ENCODE measurements at places on chromosomes 3 and 15. TPM values are rescaled to one million over a fixed set of nuclear protein-coding genes. Genes with fewer than 3 reads are reported as not detected.
A peak's percentile ranks its signal among the peaks of the same experiment; 100 is the strongest.

DNA sequence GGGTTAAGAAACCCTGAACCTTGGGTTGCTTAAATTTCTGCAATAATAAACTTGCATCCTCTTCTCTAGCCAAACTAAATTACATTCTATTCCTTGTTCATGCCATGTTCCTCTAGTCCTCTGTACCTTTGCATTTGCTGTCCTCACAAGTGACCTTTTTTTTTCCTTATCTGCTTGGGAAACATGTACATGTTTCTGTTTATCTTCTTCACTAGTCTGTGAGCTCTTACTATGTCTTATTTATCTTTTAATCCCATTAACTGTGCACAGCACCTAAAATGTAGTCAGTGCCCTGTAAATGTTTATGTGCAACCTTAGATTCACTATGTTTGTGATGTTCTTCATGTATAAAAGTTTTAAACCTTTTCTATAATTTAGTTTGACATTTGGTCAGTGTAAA is 61.9 kb downstream of the REC114 start:
- no peak overlapping the region for H3K4me3 ChIP-seq
- H3K27me3 ChIP-seq = peaks cover 23% of the 10 kb centered on the region
- no peak overlapping the region for H3K27ac ChIP-seq
- no peaks in the 10 kb centered on the region for H3K36me3 ChIP-seq

- H3K27ac ChIP-seq = no peak overlapping the region
- H3K36me3 ChIP-seq = peaks cover 1% of the 10 kb centered on the region
- H3K4me3 ChIP-seq = no peak overlapping the region
- H3K4me1 ChIP-seq = peaks cover 21% of the 10 kb centered on the region
- H3K27me3 ChIP-seq = no peaks in the 10 kb centered on the region
Observed at GRCh38 chr3:67535006-67535405, 119.4 kb downstream of the SUCLG2 start.

The PCLAF gene
- 8.3 TPM for total RNA-seq

The CLDN18 gene
- total RNA-seq = not detected

DNA sequence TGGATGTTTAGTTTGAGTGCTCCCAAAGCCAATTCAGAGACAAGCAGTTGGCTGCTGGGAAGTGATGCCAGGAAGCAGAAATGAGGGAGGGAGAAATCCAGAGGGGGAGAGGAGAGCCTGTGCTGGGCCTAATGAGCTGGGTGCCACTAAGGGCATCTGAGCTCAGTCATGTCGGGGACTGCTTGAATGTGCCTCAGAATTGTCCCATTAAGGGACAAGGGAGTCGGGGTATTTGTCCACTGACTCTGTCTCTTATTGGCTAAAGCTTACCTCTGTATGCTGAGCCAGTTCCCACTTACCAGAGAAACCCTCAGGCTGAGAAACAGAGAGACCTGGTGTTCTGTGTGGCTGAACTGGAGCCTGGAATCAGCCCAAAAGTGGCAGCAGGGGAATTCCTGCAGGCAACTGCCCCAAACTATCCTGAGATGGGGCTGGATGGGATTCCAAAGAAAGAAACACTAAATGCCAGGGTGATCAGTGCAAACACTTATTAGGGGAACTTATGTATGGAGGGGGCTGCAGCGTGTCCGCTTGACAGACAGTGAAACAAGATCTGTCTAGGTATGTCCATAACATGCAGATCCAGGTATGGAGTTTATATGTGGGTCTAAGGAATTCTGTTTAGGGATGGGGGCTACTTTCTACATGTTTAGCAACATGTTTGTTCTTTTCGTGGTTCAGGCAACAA is 48.6 kb downstream of the NR1D2 start:
- no peak overlapping the region for H3K4me3 ChIP-seq
- H3K36me3 ChIP-seq = no peaks in the 10 kb centered on the region
- DNase-seq = no peak
- H3K4me1 ChIP-seq = peaks cover 50% of the 10 kb centered on the region
- H3K27ac ChIP-seq = peak overlapping the region; percentile 70
- no peaks in the 10 kb centered on the region for H3K27me3 ChIP-seq

GRCh38 chr3:13420831-13421765 is 976 bp upstream of the NUP210 start:
- no peaks in the 10 kb centered on the region for H3K36me3 ChIP-seq
- peaks cover 6% of the 10 kb centered on the region for H3K27me3 ChIP-seq

DNA sequence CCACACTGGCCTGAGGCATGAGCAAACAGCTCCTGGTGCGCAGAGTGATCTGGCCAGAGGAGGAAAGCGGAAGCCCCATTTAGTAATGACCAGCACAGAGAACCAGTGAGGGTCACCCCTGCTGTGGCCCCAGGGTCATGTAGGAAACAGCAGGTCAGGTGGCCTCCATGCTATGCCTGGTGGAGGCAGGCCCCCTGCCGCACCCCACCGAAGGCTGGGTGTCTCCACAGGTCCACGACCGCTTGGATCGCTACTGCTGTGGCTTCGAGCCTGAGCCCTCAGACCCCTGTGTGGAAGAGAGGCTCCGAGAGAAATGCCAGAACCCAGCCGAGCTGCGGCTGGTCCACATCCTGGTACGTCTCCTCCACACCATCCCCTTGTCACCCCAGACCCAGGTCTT is 52.6 kb downstream of the POMGNT2 start:
- no peak overlapping the region for H3K27ac ChIP-seq
- H3K4me3 ChIP-seq = no peak overlapping the region
- no peaks in the 10 kb centered on the region for H3K4me1 ChIP-seq
- H3K27me3 ChIP-seq = peaks cover 10% of the 10 kb centered on the region
- DNase-seq = no peak
- H3K36me3 ChIP-seq = peaks cover 7% of the 10 kb centered on the region

GRCh38 chr15:31869686-31870307 is 160.5 kb upstream of the CHRNA7 start:
- no peaks in the 10 kb centered on the region for H3K36me3 ChIP-seq
- H3K4me1 ChIP-seq = peaks cover 11% of the 10 kb centered on the region
- DNase-seq = no peak
- H3K27me3 ChIP-seq = peaks cover 17% of the 10 kb centered on the region
- peak overlapping the region; percentile 73 for H3K4me3 ChIP-seq

The NMB gene
- total RNA-seq = 7.8 TPM

GRCh38 chr3:121759541-121760202 is 10.1 kb upstream of the GOLGB1 start:
- H3K4me3 ChIP-seq = no peak overlapping the region
- DNase-seq = no peak

GRCh38 chr15:44029003-44029402 is 166.1 kb downstream of the FRMD5 start:
- no peak overlapping the region for H3K27ac ChIP-seq
- no peaks in the 10 kb centered on the region for H3K36me3 ChIP-seq
- DNase-seq = no peak
- no peaks in the 10 kb centered on the region for H3K27me3 ChIP-seq
- H3K4me3 ChIP-seq = no peak overlapping the region
- peaks cover 31% of the 10 kb centered on the region for H3K4me1 ChIP-seq

GRCh38 chr3:15667484-15667883 is 65.9 kb downstream of the BTD start:
- DNase-seq = no peak
- H3K4me3 ChIP-seq = no peak overlapping the region
- no peaks in the 10 kb centered on the region for H3K27me3 ChIP-seq
- H3K4me1 ChIP-seq = peaks cover 16% of the 10 kb centered on the region

DNA sequence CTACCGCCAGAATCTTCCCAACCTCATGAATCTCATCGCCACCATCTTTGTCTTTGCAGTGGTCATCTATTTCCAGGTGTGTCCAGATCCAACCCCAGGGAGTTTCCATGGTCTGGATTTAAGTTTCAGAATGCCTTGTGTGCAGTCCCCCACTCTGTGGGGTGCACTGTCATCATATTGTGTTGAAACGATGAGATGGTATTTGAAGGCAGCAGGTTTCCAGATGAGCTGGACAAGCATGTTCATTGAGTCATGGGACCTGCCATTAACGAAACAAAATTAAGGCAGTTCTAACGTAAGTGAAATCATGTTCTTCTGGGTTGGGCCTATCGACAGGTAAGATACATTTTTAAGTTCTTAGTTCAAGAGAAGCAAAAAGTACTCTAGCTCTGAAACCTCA is 12.7 kb downstream of the SEC61A1 start:
- H3K4me1 ChIP-seq = peaks cover 32% of the 10 kb centered on the region
- H3K27me3 ChIP-seq = no peaks in the 10 kb centered on the region
- DNase-seq = no peak
- H3K36me3 ChIP-seq = peaks cover 79% of the 10 kb centered on the region

The SERPINI2 gene
- not detected for total RNA-seq

- peaks cover 11% of the 10 kb centered on the region for H3K27me3 ChIP-seq
- H3K36me3 ChIP-seq = no peaks in the 10 kb centered on the region
- H3K4me1 ChIP-seq = no peaks in the 10 kb centered on the region
Observed at GRCh38 chr3:132225664-132226063, 91.5 kb upstream of the ACP3 start.

DNA sequence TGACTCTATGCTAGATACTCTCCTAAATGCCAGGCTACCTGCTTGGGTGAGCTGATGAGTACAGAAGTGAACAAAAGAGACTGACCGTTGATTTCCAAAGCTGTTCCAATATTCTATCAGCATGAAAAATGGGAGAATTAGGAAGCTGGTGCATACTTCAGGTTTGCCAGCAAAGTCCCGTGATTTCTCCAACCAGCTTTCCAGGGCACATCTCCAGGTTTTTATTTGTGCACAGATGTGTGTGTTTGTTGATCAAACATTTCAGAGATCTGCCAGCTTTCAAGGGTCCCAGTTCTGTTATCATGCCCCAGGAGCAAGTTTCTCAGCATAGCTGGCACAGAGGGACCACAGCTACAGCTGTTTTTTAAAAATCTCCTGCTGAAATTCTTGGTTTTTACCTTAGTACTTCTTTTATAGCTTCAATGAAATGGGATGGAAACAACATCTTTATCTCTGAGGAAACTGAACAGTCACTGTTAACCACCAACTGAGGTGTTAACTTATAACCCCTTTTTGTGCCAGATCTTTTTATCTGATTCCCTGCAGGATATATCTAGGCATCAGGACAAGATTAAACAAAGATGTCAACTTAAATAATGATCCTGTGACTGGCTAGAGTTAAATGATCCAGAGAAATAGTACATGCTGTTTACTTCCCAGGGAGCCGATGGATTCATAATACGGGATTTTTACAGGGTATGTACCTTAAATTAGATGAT is 380.8 kb downstream of the GRM7 start:
- H3K27me3 ChIP-seq = peaks cover 5% of the 10 kb centered on the region
- no peaks in the 10 kb centered on the region for H3K36me3 ChIP-seq
- no peak overlapping the region for H3K27ac ChIP-seq

DNA sequence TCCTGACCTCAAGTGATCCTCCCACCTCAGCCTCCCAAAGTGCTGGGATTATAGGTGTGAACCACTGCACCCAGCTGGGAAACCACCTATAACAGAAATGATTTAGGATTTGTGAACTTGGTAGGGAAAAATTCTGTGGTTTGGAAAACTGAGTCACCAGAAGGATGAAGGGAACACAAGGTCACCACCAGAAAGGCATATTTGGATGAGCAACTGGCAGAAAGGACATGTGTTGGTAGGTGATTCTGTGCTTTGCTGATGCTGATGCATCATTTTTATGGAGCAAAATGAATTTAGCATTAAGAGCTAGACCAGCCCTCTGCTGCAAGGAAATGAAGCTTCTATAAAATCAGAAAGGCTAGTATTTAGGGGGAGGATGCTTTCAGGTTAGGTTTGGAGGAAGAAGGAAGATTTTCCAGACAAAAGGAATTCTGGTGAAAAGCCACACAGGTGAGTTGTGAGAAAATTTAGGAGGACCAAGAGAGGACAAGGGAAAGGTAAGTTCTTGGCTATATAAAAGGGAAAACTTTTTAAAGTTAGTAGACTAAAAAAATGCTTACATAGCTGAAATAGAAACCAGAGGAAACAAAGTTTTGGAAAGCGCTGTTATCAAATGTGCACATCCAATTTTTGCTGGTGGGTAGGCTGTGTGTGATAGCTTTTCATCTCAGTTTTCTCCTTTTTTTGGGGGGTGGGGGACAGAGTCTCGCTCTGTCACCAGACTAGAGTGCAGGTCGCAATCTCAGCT is 3.6 kb downstream of the PXK start:
- peaks cover 44% of the 10 kb centered on the region for H3K4me1 ChIP-seq
- peak overlapping the region; percentile 84 for H3K27ac ChIP-seq
- H3K27me3 ChIP-seq = no peaks in the 10 kb centered on the region
- H3K36me3 ChIP-seq = peaks cover 4% of the 10 kb centered on the region
- DNase-seq = no peak
- no peak overlapping the region for H3K4me3 ChIP-seq

DNA sequence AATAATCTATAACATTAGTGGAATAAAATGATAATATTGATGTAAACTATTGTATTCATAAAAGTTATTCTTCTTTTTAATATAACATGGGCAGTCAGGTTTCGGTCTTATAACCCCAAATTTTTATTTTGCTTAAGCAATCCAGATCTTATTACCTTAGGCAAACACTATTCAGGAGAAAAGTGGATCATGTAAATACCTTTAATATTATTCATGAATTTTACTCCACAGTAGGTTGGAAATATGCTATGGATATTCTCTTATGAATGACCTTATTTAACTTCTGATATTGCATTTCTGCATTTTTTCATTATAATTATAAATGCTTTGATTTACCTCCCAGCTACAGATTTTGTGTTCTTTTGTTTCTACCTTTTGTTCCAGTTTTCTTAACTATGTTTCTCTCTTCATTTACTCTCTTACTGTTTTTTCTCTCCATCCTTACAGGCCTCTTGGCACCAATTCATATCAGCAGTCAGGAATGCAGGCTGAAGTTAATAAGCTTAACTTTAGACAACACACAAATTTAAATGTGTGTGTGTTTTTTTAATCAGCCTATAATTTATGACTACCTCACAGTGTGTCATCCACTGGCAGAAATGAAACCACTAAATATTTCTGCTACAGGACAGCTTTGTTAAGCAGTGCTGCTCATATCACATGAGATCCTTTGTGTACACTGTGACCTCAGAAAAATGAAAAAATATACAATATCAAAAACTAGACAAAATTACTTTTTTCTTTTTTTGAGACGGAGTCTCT is 111.0 kb downstream of the NSUN3 start:
- H3K4me1 ChIP-seq = peaks cover 8% of the 10 kb centered on the region
- H3K4me3 ChIP-seq = no peak overlapping the region
- H3K36me3 ChIP-seq = no peaks in the 10 kb centered on the region
- H3K27ac ChIP-seq = no peak overlapping the region

The CAV3 gene
- not detected for total RNA-seq

DNA sequence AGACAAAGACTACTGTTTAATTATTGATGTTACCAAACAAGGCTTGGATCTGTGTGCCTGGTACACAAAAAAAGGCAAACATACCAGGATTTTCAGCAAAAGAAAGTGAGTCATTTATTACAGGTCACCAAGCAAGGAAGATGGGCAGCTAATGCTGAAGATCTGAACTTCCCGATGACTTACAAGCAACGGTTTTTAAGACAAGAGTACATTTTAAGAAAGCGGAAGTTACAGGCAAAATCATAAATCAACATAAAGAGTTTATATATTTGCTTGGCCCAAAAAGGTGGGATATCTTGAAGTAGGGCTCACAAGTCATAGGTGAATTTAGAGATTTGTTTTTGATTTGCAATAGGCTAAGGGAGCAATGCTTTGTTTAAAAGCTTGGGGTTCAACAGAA is 125.4 kb upstream of the SPATA16 start:
- H3K4me3 ChIP-seq = no peak overlapping the region
- peaks cover 2% of the 10 kb centered on the region for H3K27me3 ChIP-seq
- no peak for DNase-seq
- H3K4me1 ChIP-seq = no peaks in the 10 kb centered on the region
- no peaks in the 10 kb centered on the region for H3K36me3 ChIP-seq

Data from chondrocyte (in vitro differentiated cells).